ENCODE measurements at places on chromosomes 3 and 15.

- no peak for DNase-seq
Measured at GRCh38 chr15:73337187-73337586, 31.6 kb downstream of the HCN4 start.

GRCh38 chr15:79090487-79091203 lies at the start of gene RASGRF1:
Gene RASGRF1, minus strand, starts transcription at chr15:79090780. Its CDS starts 282 bp downstream, at chr15:79090498.
- DNase-seq, result no peak

GRCh38 chr3:134650431-134651346 lies at the start of gene KY:
Gene KY, minus strand, starts transcription at chr3:134651022. Its CDS starts 62 bp downstream, at chr3:134650960.
- peak; percentile 11 for DNase-seq

GRCh38 chr15:82895983-82896382 lies 56.5 kb downstream of the HOMER2 start:
- no peak for DNase-seq

- DNase-seq, result no peak
Measured at GRCh38 chr3:85342915-85343314, 384.1 kb downstream of the CADM2 start.

GRCh38 chr15:75356517-75356916 lies 9.7 kb downstream of the NEIL1 start:
- DNase-seq, result no peak

DNA sequence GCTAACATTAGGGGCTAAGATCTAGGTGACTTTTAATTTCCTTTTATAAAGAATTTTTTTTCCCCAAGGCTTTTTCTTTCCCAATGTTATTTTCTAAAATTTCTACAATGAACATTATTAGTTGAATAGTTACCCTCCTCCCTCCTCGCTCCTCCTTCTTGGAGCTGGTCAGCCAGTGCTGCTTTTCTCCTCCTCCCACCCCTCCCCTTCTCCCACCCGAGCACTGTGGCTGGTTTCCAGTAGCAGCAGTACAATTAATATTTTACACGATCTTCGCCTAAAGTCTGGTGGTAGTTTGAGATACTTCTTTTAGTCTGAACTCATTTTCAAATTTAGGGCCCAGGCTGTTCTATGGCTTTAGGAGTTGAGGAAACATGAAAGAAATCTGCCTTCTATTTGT lies 41.6 kb downstream of the EEFSEC start:
- DNase-seq, result no peak

GRCh38 chr15:62164014-62164395 lies 1.1 kb downstream of the C2CD4B start:
- no peak for DNase-seq

DNA sequence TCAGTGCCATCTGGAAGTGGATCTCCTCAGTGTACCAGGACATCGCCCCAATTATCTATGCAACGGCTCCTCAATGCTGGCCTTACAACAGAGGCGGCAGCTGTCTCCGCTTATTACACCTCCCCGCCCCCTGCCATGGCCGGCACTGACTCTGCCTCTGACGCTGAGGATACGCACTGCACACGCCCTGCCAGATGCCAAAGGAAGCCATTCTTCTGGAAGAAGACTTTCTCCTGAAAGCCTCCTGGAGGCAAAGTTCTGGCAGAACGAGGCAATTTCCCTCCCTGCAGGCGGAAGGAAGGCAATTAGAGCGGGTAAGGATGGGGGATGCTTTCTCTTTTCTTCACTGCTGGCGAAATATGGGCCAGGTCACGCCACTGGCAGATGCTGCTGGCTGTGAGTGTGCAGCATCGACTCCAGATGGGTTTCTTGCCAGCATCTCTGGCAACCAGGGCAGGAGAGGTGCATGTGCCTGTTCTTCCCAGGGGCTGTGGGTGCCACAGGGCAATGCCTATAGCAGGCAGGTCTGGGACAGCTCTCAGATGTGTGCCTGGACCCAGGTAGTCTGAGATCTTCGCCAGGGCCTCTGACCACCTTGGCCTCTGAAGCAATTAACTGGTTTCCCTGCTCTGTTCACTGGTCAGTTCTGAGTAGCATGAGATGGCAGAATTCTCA lies 62.2 kb upstream of the MRPS22 start:
- no peak for DNase-seq

DNA sequence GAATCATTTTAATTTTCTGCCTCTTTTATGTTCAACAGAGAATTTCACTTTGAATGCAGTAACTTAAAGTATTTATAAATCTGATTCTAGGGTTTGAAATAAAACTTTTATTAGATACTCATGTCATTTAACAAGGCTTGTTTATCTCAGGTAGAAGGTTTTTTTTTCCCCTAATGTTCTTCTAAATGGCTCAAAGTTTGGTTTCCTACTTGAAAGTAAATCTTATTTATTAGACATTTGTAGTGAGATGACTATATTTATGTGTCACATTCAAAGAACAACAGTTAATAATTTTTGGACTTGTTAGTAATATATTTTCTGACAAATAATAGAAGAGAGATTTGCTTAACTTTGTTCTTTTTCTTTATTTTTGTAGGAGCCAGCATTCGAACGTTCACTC lies 63.9 kb downstream of the NEO1 start:
- DNase-seq, result no peak

DNA sequence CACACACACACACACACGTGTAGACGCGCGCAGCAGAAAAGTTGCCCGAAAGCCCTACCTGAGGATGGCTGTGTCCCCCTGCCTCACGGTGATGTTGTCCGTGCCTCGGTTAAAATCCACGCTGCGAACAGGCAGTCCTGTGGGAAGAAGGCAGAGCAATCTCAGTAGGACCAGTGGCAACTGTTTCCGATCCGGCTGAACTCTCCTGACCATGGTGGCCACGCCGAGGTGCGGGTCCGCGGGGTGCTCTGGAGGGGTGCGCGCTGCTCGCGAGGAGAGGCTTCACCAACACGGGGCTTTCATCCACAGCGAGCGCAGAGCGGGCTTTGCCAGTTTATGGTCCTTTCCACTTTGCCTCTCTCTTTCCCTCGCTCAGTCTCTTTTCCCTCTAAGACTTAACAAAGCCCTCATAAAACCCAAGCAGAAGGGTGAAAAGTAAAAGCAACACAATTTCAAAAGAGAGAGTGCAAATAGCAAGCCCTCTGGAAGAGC lies 422 bp downstream of the LSAMP start:
- DNase-seq, result no peak

- DNase-seq, result no peak
Measured at GRCh38 chr15:51625236-51625635, 2.7 kb upstream of the DMXL2 start.

DNA sequence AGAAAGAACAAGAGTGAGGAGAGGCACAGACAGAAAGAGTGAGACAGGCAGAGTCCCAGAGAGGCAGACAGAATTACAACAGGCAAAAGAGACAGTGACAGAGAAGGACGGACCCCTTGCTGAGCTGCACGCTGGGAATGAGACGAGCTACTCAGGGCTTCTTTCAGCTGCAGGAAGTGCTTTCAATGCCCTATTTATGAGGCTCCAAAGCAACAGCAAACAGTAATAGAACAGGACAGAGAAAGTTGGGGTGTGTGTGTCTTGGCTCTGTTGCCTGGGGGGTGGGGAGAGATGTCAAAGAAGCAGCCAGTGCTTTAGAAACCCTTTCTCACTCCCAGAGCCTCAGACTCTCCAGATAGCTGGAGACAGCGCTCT lies 502 bp upstream of the TIMP4 start:
- no peak for DNase-seq

DNA sequence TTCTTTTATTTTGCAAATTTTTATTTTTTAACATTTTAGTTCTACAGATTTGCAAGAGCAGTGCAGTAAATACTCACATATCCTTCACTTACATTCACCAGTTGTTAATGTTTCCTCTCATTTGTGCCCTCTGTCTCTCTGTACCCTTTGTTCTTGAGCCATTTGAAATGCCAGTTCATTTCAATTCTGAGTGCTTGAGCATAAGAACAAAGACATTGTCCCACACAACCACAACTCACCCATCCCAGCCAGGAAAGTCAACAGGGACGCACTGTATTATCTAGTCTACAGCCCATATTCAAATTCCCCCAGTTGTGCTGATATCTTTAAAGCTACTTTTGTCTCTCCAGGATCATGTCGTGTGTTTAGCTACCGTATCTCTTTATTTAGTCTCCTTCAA lies 141.4 kb upstream of the SLC6A11 start:
- no peak for DNase-seq

GRCh38 chr3:183215591-183216202 lies 37.4 kb upstream of the B3GNT5 start:
- no peak for DNase-seq

DNA sequence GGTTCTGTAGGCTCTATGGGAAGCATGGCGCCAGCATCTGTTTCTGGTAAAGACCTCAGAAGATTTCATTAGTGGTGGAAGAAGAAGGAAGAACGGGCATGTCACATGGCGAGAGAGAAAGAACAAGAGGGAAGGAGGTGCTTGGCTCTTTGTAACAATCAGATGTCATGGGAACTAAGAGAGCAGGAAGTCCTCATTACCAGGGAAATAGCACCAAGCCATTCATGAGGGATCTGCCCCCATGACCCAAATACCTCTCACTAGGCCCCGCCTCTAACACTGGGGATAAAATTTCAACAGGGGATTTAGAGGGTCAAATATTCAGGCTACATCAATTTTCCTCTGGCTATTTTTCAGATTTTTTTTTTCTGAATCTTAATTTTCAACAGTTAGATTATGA lies 954.3 kb downstream of the SQOR start:
- no peak for DNase-seq

GRCh38 chr3:183185696-183186095 lies 23.2 kb upstream of the LAMP3 start:
- no peak for DNase-seq

- no peak for DNase-seq
Measured at GRCh38 chr3:120200493-120201235, 84.4 kb downstream of the GPR156 start.

DNA sequence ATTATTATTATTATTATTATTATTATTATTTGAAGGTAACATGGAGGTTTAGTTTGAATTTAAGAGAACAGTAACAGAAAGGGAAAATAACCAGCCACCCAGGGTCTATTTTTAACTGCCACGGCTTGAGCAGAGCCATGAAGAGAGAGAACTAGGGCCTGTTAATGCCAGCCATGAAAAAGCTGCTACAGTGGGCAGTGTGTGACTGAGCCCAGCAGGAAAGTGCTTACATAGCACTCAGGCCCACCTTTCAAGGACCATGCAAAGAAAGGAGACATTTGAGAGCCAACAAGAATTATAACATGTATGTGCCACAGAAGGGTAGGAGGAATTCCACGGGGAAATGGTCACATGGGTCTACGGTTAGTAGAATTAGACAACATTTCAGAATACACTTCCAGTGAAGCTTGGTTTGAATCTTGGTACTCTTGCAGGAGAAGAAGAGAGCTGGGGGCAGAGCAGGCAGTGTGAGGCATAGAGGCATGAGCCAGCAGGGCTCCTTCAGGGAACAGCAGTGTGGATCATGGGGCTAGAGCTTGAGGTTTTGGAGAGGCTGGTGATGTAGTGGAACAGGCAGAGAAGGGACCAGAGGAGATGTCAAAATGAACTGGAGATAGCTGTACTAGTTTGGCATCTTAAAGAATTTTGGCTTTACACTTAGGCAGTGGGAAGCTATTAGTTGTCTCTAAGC lies 140.7 kb downstream of the CMSS1 start:
- DNase-seq, result no peak

DNA sequence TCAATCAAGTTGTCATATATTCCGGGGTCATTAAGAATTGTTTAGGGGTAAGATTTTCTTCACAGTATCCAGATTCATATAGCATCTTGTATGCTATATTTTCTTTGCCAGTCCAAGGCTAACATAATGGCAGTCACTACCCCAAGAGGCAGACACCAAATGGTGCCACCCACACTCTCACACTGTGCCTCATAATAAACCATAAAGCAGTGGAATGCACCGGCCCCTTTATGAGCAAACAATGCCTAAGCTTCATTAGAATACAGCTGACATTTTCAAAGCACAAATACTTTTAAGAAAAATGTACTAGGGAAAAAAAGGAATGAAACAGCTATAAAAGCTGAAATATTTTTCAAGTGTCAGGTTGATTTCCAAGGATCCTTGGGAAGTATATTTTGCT lies 121.6 kb downstream of the TFDP2 start:
- DNase-seq, result peak; percentile 23

All from KG1 (cell line).